ENCODE measurements at places on chromosomes 13 and 19.

DNA sequence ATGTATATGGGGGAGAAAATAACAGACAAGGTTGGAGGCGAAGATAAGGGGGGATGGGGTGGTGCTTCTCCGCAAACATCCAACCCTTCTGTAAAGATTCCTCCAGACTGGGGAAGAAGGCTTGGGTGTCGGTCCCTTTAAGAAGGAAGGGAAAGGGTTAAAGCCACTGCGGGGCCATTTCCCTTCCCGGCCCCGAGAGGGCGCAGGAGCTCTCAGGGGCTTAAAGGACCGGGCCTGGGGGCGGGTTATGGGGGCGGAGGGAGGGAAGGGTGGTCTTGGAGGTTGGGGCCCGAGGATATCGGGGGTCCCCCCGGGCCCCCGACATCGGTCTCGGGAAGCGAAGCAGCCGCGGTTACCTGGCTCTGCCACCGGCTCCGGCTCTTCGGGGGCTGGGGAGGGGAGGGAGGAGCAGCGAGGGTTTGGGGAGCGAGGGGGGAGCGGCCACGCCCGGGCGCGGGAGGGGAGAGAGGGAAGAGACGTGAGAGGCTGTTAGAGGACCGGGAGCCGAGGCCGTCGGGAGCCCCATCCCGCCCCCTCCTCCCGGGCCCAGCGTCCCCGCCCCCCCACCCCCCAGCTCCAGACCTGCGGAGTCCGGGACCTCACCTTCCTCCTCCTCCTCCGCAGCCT lies 2.8 kb downstream of the TNNT1 start:
- DNase-seq, result peak; percentile 51

GRCh38 chr19:1824252-1824622 lies 12.2 kb upstream of the ATP8B3 start:
- DNase-seq, result no peak

- DNase-seq, result peak; percentile 73
Observed at GRCh38 chr19:13060964-13061927, 41.4 kb downstream of the LYL1 start.

- DNase-seq, result no peak
Observed at GRCh38 chr13:99965329-99966000, 6.1 kb downstream of the ZIC5 start.

DNA sequence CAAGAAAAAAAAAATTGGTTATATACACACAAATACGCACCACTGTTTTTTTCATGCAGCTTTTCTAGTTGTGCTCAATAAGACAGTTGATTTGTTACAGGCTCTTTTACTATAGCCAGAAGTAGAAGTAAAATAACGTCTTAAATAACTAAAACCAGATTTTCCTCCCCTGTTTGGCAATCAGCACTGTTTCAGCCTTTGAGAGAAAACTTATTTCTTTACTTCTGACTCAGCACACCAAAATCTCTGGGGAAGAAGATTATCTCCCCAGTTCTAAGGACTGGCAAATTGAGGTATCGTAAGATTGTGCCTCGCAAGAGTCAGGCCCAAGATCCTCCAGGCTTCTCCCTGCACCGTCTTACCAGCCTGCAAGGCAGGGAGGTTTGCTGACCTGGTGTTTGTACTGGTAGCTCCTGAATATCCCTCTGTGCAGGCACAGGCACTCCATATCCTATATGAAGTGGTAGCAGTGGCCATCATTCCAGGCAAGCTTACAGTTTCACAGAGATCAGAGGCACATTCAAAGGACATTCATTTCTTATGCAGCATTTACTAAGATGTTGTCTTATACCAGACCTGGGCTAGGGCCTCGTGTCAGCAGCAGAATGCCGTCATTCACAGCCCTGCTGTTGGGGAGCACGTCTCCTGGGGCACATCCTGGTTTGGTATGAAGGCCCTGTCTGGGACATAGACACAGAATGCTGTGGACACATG lies 268.2 kb downstream of the ZNF536 start:
- DNase-seq, result no peak

GRCh38 chr13:32878163-32878562 lies 138.1 kb upstream of the KL start:
- no peak for DNase-seq

GRCh38 chr13:62046512-62046911 lies 630.9 kb upstream of the PCDH20 start:
- no peak for DNase-seq

DNA sequence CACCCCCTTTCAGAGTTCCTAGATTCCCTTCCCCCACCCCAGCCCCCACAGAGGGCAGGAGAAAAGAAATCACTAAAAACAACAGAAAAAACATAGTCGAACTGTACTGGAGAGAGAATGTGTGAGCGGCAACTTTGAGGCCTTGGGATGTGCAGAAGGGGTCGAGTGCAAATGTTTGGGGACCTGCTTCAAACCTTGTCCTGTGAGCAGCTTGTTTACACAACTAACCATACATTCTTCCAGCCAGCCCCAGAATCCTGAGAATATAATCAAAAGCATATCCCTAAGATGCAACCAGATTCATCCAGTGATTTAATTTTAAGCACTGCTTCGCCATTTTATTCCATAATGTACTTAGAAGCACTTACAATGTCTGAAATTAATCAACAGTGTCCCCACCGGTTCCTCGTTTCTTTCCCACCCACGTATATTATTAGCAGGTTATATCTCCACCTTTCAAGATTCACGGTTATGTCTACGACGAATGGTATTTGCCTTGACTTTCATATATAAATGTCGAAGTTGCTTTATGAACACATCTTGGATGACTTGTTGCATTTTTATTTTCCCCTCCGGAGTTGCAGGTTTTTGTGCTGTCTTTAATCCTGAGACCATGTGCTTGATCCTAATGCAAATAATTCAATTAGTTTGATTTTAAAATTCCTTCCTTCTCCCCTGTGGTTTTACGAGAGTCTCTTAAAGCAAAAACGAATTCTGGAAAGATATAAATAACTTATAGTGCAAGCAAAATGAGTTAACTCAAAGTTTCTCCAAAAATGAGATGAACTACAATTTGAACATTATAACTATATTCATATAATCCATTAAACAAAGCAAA lies 107.6 kb downstream of the ZIC5 start:
- no peak for DNase-seq

- no peak for DNase-seq
Observed at GRCh38 chr13:79485014-79485811, 4.3 kb downstream of the NDFIP2 start.

GRCh38 chr19:8321986-8322637 lies 816 bp downstream of the RPS28 start:
- no peak for DNase-seq

GRCh38 chr13:79749984-79750551 lies 269.1 kb downstream of the NDFIP2 start:
- no peak for DNase-seq

DNA sequence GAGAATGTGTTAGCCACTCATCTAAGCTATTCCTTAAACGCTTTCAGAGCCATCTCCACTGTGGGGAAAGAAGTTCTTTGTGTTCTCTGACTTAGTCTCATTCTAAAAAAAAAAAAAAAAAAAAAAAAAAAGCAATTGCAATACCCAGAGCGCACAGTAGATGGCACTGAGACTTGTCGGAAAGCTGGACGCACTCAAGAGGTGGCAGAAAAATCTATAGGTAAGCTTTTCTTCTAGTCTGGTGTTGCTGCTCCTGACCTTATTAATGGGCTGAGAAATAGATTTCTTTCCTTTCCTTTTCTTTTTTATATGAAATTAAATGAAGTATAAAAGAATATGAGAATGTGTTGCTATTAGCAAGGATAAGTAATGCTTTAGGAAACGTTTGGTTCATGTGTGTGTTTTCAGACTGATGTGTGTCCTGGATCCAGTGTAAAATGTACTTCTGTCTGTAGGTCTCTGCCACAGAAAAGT lies 4.7 kb upstream of the GJB2 start:
- DNase-seq, result peak; percentile 52

- DNase-seq, result no peak
Observed at GRCh38 chr13:63088226-63088625, 1672.6 kb upstream of the PCDH20 start.

DNA sequence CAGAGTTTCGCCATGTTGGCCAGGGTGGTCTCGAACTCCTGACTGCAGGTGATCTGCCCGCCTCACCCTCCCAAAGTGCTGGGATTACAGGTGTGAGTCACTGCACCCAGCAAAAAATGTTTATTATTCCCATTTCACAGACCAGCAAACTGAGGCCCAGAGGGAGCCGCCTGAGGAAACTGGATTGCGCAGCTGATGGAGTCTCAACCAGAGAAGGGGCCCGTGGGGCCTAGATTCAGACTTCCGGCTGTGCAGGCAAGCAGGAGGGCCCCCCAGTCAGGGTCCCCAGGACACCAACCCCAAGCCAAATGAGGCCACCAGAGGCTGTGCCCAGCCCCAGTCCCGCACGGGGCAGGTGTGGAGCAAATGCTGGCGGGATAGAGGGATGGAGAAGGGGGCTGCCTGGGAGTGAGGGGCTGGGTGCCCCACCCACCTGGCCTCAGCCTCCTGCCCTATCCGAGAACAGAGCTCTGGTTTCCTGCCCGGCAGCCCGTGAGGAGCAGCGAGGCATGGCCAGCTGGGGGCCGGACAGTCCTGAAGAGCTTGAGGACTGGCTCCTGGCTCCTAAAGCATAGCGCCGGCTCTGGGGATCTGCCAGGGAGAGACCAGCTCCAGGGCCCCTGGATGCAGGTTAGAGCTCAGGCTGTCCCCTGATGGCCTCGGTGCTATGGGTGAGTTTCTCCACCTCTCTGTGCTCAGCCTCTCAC lies 22.0 kb downstream of the MISP start:
- no peak for DNase-seq

GRCh38 chr19:45524575-45525129 lies 17.4 kb downstream of the VASP start:
- DNase-seq, result no peak

DNA sequence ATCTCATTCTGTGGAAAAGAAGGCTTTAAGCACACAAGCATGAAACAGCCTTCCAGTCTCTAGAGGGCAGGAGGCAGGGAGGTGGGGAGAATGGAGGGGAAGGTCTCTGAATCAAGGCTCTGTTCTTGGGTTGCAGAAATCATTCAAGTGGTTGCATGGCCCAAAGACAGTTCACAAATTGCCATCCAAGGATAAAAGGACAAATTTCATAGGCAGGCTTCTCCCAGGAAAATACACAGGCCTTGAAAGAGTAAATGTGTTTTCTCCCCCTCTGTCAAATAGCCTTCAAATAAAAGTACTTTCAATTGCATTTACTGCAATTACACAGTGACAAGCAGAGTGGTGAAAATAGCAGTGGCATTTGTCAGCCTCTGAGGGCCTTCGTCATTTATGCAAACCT lies 450.8 kb downstream of the DCT start:
- DNase-seq, result no peak

Data from NCI-H1105 treated with DMSO at 0.1 percent for 48 hours (cell line).